Stimulated activated memory B cell treated with anti-CD40 and anti-IgM and Interleukin-4, amounts not matched to agents 10 μg/mL and 1 μg/mL and 100 μg/mL, for 72 hours (primary cell): ENCODE measurements at places on chromosomes 13 and 19.

GRCh38 chr13:24097064-24097463 is 63.5 kb upstream of the SPATA13 start:
- ATAC-seq = peak; percentile 75

DNA sequence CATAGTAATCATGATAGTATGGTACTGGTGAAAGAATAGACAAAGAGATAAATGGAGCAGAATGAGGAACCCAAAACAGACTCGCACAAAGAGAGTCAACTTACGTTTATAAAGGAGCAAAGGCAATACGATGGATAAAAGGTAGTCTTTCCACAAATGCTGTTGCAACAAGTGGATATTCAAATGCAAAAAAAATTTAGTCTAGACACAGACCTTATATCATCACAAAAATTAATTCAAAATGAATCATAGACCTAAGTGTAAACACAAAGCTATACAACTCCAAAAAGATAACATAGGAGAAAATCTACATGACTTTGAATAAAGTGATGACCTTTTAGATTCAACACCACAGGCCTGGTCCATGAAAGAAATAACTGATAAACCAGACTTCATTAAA is 131.6 kb downstream of the KL start:
- no peak for ATAC-seq

DNA sequence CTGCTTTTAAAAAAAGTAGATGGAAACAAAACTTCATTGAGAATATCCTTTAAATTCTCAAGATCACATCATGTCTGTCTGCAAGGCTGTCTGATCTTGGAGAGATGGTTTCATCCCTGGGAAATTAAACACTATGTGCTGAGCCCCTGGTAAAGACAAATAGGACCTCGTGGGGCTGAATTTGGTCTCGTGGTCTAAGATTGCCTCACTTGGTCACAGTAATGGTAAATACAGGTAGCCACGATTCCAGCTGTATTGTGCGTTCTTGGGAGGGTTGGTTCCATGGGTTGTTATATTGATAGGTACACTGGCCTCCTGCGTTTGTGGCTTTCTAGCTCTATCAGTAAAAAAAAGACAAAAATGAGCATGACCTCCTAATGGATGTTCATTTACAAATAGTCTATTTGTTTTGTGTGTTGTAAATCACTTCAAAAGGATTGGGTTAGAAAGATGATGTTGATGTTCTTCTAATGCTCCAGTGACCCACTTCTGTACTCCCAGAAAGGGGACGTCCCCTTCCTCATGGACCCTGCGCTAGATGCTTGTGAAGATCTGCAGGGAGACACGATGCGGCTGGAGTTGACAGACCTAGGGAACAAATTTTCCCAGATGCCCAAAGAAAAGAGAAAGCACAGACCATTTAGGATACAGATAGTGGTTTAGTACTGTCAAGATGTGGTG is 1.8 kb downstream of the CEBPG start:
- no peak for ATAC-seq

DNA sequence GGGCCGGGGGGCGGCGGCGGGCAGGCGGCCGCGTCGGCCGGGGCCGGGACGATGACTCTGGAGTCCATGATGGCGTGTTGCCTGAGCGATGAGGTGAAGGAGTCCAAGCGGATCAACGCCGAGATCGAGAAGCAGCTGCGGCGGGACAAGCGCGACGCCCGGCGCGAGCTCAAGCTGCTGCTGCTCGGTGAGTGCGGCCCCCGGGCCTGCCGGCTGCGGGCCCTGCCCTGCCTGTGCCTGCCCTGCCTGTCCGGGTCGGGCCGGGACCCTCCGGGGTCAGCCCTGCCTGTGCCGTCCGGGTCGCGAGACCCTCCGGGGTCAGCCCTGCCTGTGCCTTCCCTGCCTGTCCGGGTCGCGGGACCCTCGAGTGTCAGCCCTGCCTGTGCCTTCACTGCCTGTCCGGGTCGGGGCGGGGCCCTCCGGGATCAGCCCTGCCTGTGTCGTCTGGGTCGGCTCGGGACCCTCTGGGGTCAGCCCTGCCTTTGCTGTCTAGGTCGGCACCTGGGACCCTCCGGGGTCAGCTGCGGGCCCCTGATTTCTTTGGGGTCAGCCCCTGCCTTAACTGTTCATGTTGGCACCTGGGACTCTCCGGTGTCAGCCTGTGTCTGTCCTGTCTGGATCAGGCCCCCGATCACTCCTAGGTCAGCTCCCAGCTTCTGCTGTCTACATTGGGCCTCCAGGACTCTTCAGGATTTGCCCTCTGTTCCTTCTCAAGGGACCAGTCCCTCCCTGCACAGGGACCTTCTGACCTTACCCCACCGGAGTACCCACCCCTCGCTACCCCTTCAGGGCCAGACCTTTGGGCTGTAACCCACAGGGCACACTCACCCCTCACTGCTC is 659 bp downstream of the GNA11 start:
- peak; percentile 54 for ATAC-seq

DNA sequence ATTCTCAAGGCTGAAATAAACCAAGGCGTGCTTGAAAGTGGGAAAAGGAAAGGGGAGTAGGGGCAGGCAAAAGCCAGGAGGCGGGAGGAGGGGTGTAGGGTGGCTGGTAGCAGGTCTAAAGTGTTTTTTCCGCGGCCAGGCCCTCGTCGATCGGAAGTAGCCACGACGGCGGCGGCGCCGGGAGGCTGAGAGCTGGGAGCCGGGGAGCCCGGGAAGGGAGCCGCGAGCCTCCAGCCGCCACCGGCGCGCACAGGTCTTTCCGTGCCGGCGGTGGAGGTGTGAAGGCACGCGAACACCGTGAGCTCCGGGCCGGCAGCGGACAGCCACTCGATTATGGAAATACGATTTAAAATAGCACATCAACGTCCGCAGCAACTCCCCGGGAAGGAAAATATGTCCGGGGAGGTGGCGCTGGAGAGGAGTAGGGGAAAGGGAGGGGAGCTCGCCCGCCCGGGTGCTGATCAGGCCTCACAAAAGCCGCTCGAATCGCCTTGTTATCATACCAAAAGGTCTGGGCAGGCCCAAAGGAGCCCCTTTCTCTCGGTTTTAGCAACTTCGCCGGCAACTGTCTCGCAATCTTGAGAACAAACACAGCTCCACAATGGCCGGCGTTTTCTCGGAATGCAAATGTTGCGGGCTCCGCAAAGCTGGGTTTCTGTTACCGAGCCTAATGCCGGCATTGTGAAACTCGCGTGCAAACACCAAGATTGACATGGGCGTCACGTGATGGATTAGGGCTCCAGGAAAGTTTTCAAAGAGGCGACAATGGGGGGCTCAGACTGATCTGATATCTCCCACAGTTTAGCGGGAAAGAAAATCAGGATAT is 2.9 kb upstream of the PCDH8 start:
- ATAC-seq = peak; percentile 78
